GM12878 (cell line): ENCODE measurements at places on chromosomes 7 and 10. TPM values are rescaled to one million over a fixed set of nuclear protein-coding genes. Genes with fewer than 3 reads are reported as not detected.

- H3K27ac ChIP-seq = no peak overlapping the region
- DNase-seq = no peak
- H3K36me3 ChIP-seq = peaks cover 14% of the 10 kb centered on the region
Measured at GRCh38 chr7:128323459-128324367, 20.0 kb downstream of the RBM28 start.

- peaks cover 26% of the 10 kb centered on the region; the same call in 1 of the 2 replicates for H3K36me3 ChIP-seq
- no peak overlapping the region for H3K4me3 ChIP-seq
- H3K27ac ChIP-seq = no peak overlapping the region
- DNase-seq = no peak
Measured at GRCh38 chr10:77987671-77988255, 41.6 kb downstream of the POLR3A start.

GRCh38 chr7:31683445-31684225 lies 3.4 kb upstream of the PPP1R17 start:
- no peak overlapping the region for H3K4me3 ChIP-seq
- H3K36me3 ChIP-seq = no peaks in the 10 kb centered on the region
- DNase-seq = no peak
- no peaks in the 10 kb centered on the region; the same call in 1 of the 2 replicates for H3K27me3 ChIP-seq

DNA sequence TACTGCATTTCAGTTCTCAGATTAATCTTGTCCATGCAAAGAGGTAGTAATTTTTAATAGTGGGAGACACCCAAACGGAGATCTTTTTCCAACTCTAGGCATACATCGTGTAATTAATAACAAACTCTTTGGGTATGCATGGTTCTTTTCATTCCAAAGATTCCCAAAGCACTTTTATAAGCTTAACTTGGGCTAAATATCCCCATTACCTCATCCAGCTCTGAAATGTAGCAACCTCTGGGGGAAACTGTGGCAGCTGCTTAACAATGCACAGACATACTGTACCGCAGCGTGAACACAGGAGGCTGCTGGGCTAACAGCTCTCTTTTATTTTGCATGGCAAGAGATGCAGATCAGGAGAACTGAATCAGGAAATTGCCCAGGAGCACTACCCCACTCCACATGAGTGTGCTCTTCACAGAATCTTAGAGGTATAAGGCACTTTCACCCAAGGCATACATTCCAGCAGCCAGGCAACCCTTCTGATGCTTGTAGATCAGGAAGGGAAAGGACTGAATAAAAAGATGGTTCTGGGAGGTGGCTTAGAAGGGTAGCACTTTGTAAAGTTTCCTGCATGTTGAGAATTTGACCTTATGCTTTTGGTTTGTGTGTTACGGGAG lies 114.4 kb upstream of the GLI3 start:
- DNase-seq = no peak
- H3K27me3 ChIP-seq = no peaks in the 10 kb centered on the region
- no peaks in the 10 kb centered on the region for H3K36me3 ChIP-seq
- H3K4me1 ChIP-seq = no peaks in the 10 kb centered on the region
- H3K4me3 ChIP-seq = no peak overlapping the region
- no peak overlapping the region for H3K27ac ChIP-seq

POT1 gene
- 28.1 and 31.1 TPM in 2 replicates for total RNA-seq

DNA sequence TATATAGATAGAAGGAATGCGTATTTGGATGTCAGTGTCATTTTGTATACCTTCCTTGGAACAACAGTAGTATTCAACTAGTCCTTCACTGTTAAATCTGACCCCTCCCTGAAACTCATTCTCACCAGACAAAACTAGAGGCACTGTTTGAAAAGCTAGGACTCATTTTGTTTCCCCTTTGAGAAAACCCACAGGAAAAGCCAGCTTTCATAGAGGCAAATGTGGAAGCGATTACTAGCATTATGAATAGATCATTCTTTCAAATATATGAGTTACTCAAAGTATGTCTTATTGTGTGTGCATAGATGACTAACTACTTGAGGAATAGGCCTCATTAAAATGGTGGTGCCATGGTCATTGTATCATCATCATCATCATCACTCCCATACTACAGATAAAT lies 1.9 kb upstream of the ASB15 start:
- no peak overlapping the region for H3K27ac ChIP-seq
- no peaks in the 10 kb centered on the region for H3K36me3 ChIP-seq
- no peak overlapping the region for H3K4me3 ChIP-seq
- DNase-seq = no peak

GRCh38 chr7:26664735-26665416 lies 199.5 kb downstream of the SKAP2 start:
- H3K36me3 ChIP-seq = no peaks in the 10 kb centered on the region
- no peak overlapping the region for H3K27ac ChIP-seq
- H3K4me1 ChIP-seq = no peaks in the 10 kb centered on the region
- DNase-seq = no peak
- H3K27me3 ChIP-seq = no peaks in the 10 kb centered on the region
- no peak overlapping the region for H3K4me3 ChIP-seq

AASS gene
- total RNA-seq = 0.35 and 0.54 TPM in 2 replicates

CPXM2 gene
- 0.58 and 0.67 TPM in 2 replicates for total RNA-seq

- H3K4me1 ChIP-seq = no peaks in the 10 kb centered on the region
- H3K27me3 ChIP-seq = no peaks in the 10 kb centered on the region
- no peaks in the 10 kb centered on the region for H3K36me3 ChIP-seq
- DNase-seq = no peak
Measured at GRCh38 chr7:27933671-27934565, 194.0 kb downstream of the TAX1BP1 start.
